ENCODE measurements at places on chromosomes 5 and 9.

GRCh38 chr9:110555551-110556331 lies 23.8 kb downstream of the SVEP1 start:
- DNase-seq = no peak

DNA sequence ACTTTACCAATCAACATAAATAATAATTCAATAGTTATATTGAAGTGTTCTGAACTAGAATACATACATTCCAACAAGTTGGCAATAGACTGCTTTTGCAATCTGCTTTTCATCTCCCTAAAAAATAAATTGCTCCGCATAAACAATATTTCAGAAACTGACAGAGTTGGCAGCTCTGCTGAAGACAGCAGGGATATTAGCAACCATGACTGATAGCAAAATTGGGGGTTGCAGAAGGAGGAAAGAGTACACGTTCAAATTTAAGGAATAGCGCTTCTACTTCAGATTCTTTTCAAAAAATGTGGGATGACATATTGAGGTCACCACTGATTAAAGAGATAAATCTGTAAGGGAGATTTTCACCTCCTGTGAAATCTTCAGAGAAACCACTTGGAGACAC lies 521.2 kb downstream of the DTWD2 start:
- no peak for DNase-seq

GRCh38 chr9:69888856-69889585 lies 68.4 kb downstream of the CFAP95 start:
- DNase-seq = peak; percentile 69

DNA sequence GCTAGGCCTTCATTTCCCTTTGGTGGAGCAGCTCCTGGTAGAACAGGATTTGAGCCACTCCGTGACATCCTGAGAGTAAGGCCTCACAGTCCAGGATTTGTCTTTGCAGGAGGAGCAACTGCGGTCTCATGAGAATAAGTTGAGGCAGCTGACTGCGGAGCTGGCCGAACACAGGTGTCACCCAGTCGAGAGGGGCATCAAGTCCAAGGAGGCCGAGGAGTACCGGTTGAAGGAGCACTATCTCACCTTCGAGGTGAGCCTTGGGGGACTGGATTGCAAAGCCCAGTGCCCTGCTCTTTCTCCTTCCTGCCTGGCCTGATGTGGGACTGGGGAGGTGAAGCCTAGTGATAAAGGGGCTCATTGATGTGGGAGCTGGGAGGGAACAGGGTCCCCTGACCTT lies 44.3 kb downstream of the PSD2 start:
- no peak for DNase-seq

DNA sequence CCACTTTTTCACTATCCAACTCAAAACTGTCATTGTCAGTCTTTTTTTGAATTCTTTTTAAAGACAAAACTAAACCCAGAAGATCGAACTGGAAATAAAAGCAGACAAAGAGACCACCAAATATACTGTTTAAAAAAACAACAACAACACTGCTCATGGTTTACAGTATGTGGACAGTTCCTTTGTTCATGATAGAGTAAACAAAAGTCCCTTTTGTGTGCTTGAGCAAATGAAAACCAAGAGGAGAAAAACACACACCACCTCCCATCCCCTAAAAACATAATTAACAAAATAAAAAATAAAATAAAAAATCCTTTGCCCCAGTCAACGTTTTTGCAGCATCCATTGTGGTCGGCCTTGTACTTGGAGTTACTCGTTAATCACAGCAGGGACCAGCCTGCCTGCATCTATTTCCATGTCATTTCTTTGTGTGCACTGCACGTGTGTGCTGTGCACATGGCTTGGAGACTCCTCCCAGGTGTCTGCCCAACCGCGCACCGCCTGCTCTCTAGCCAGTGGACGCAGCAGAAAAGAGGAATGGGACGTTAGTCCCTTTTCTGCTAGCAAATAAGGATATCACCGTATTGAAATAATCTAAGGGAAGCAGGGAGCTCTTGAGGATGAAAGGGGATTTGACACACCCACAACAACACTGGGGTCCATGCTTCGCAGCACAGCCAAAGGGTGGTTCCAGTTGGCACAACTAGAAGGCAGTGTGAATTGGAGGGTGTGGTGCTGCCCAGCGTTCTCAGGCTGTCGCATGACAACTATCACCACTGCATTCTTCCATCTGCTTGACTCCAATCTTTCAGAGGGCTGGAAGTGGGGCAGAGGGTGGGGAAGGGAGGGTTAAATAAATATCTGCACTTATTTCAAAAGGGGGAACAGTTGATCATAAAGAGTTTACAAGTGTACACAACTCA lies 130.0 kb downstream of the SEMA6A start:
- no peak for DNase-seq

DNA sequence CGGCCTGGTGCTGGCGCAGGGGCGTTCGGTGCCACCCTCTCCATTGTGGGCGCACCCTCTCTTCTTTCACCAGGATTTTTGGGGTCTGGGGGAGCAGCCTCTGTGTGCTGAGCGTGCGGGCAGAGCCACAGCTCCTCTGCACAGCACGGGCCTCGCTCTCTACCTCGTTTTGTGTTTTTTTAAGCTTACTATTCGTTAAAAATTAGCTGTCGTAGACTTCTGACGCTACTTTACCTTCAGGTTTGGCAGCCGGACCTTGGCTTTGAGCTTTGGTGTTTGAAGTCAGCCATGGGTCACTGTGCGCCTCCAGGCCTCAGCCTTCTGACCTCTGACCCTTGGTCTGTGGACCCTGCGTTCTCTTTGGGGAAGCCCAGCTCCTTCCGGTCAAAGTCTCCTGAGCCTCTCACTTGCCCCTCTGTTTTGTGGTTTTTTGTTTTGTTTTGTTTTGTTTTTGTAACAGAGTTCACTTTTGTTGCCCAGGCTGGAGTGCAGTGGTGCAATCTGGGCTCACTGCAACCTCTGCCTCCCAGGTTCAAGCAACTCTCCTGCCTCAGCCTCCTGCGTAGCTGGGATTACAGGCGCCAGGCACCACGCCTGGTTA lies 88.2 kb upstream of the CACNA1B start:
- DNase-seq = no peak

DNA sequence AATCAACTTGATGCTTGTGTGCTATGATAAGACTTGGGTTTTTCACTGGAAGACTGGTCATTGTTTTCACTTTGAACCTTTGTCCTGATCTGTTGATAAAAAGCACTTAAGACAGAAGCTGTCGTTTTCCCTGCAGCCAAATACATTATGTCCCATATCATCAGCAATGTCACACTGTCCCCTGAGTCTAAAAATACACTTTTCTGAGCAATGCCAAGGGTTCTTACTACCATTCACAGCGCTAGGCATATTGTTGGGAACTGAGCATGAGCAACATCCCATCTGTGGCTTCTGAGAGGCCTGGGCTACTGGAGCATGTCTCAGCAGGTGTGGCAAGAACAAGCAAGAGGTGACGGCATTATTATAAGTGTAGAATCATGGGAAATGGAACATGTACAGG lies 81.8 kb downstream of the SEMA6A start:
- DNase-seq = no peak

DNA sequence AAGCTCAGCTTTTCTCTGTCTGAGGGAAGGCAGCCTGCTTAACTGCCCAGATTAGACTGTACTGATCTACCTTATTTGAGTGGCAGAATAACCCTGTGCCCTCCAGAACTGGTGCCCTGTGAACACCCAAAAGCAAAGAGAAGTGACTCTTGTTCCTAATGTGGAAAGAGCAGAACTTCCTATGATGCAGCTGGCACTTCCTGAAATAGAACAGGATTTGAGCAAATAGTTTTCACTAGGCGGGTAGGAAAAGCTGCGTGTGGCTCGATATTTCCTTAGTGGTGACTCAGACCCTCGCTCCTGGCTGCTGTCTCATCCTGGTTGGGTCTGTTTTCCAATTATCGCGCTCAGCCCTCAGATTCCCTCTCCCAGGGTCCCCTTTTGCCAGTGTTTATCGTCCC lies 89.9 kb downstream of the SH3TC2 start:
- no peak for DNase-seq

GRCh38 chr5:159511570-159511969 lies 181.3 kb upstream of the IL12B start:
- DNase-seq = no peak

- no peak for DNase-seq
These were observed 61.4 kb upstream of the ICE1 start for GRCh38 chr5:5360941-5361520.

DNA sequence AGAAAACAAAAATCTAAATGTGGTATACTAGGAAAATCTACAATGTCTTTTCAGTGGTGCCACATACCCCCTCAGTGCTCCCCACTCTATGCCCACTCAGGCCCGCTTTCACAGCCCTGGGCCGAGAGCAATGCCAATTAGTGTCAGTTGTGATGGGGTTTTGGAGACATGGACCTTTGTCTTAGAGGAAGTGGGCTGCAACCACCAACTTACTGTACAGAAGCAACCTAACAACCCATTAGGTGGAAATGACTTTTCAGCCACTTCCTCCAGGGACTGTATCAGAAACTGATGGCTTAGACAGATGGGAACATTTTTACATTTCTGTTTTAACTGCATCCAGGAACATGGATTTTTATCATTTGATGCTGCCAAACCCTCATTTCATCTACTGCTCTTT lies 268.0 kb downstream of the BNC2 start:
- DNase-seq = no peak

DNA sequence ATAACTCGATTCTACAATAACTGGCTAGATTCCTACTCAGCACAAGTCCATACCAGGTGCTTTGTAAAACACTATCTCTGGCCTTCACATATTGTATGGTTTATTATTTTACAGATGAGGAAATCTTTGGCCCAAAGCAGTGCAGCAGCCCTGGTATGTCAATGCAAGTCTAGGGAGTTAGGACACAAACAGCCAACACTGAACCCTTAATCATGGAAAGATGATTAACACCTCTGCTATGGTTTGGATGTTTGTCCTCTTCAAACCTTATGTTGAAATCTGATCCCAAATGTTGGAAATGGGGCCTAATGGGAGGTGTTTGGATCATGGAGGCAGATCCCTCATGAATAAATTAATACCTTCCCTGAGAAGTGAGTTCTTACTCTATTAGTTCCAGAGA lies 76.6 kb downstream of the MAPKAP1 start:
- DNase-seq = no peak

DNA sequence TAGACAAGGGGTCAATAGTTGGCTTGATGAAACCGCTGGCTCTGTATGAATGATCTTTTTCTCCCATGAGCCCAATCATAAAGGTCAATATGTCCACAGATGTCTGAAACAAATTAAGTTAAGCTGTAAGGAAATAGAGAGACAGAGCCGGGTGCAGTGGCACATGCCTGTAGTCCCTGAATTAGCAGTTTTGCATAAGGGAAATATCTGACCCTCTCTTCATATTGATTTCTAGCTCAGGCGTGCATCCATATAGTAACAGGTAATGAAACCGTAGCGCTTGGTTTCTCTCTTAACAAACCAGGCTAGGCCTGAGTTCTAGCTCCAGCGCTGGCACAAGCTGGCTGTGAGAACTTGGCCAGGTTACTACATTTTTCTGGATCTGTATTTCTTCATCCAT lies 118.1 kb upstream of the ERCC6L2 start:
- DNase-seq = no peak

DNA sequence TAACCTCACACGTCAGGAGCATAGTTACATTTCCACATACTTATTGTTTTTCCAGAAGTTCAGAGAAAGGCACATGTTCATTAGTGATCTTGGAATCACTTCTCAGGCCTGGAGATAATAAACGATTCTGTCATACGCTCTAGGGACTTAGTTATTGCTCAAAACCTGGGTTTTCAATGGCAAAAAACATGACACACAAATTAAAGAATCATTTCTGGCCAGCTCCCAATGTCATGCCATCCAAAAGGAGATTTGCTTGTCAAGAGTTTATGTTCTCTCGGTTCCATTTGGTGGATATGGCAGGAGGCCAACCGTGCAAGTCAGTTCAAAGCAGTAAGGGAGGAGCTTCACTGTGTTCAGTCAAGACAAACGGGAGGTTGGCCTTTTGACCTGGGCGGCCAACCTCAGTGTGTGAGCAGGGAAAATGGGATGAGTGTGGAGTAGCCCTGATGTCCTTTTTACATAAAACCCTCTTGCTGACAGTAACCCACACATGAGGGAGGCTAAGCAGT lies 123.4 kb downstream of the NXNL2 start:
- DNase-seq = no peak

DNA sequence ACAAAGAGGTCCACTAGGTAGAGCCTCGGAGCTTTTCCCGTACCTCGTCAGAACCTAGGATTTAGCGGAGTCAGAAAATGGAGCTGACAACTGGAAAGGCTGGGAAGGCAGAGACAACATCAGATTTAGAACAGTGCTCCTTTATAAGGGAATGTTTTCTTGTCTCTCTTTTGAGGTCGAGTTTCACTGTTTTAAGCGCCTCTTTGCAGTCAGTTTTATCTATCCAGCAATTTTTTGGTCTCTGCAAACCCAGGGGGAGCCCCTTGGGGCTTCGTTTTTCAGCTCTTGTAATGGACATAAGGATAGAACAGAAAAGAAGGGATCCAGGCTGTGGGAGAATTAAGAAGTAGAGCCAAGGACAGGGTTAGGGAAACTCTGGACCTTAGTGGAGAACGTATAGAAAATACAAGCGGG lies 80.5 kb downstream of the FNBP1 start:
- no peak for DNase-seq

GRCh38 chr9:125360601-125361000 lies 99.0 kb downstream of the GAPVD1 start:
- DNase-seq = no peak

- DNase-seq = no peak
These were observed 365.7 kb downstream of the DEPDC1B start for GRCh38 chr5:60334281-60334713.

DNA sequence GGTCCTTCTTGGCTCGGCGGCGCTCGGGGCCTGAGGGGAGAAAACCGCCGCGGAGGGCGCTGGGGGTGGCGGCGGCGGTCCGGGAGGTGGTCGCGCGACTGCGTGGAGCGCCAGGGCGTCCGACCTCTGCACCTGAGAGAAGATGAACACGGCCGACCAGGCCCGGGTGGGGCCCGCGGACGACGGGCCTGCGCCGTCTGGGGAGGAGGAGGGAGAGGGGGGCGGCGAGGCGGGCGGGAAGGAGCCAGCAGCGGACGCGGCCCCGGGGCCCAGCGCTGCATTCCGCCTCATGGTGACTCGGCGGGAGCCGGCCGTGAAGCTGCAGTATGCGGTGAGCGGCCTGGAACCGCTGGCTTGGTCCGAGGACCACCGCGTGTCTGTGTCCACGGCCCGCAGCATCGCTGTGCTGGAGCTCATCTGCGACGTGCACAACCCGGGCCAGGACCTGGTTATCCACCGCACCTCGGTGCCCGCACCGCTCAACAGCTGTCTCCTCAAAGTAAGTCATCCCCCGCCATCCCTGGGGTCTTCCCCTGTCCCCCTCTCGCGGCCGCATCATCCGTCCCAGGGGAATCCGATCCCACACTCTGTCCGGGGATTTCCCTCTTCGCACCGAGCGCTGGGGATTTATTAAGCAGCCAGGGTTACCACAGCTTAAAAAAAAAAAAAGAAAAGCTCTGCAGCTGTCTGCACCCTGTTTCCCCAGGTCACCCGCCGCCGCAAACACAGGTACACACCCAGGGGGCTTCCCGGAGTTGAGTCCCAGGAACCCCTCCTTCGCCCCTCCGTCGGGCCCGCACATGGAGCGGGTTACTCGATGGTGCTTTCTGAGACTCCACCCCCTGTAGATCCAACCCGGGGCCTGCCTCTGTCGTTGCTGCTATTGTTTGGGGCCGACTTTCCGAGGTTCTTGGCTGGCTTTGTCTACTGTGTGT lies at the start of gene GTF3C4:
Gene GTF3C4 (plus strand): TSS at position 8 of the 935 bp plus-strand sequence. CDS start 135 bp downstream, at position 143.
- peak; percentile 44 for DNase-seq

All from MM.1S (cell line).